NCI-H1930 (cell line): ENCODE measurements at places on chromosomes 1 and 21.
A peak's percentile ranks its signal among the peaks of the same experiment; 100 is the strongest.

DNA sequence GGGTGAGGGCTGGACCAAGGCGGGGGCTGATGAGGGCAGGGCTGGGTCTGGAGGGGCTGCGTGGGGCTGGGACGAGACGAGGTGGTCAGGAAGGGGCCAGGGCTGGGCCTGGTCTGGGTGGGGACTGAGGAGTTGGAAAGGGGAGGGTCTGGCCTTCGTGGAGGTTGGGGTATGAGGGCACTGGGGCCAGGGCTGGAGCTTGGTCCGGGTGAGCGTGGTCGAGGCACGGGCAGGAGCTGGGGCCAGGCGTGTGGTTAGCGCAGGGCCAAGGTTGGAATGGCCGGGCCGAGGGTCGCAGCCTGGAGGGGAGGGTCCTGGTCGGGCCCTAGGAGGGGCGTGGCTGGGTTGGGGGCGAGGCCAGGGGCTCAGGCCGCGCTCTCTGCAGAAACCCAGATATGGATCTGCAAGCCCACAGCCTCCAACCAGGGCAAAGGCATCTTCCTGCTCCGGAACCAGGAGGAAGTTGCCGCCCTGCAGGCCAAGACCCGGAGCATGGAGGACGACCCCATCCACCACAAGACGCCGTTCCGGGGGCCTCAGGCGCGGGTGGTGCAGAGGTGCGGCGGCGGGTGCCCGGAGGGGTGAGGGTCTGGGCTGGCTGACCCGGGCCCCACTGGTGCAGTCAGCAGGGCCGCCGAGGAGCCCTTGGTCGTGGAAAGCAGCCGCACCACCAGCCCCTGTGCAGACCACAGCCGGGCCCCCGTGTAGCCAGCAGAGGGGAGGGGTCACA, 9.0 kb downstream of the TTLL10 start:
- no peak for DNase-seq

GRCh38 chr1:232292818-232293217, 337.1 kb downstream of the SIPA1L2 start:
- no peak for DNase-seq

DNA sequence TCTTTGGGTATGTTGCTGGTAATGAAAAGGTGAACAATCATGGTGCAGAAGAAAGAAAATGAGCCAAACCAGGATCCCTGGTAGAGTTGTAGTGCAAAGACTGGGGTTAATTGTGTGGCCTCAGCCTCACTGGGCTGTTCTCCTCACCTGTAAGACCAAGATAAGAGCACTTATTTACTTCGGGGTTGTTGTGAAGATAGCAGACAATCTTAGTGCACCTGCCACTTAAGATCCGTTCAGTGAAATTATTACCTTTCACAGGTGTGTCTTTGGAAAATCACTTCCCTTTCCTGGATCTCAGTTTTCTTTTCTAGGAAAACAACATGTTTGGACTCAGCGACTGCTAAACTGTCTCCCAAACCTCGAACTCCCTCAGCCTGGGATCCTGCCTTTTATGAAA, 1.3 kb upstream of the FGGY start:
- DNase-seq = no peak

DNA sequence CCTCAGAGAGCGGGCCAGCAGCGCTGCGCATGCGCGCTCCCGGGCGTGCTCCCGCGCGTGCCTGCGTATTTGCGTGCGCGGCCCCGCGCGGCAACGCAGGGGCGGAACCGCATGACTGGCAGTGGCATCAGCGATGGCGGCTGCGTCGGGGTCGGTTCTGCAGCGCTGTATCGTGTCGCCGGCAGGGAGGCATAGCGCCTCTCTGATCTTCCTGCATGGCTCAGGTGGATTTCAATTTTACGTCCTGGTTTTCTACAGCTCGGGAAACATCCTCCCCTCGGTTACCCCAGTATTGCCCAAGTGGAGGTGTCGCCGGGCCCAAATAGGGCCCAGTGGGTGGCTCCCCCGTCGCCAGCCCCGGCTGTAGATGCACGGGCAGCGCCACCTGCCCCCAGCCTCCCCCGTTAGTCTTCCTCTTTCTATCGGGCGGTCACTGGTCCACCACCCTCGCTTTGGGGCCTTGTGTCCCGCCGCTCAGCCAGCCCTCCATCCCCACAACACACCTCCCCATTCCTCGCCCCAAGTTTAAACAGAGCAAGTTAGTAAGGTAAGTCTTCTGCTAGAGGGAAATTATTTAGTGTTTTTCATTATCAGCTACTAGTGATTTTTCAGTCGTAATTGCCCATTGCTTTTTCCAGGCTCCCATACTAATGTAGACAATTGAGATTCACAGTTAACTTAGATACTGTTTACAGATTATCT, at the start of gene LYPLAL1:
Gene LYPLAL1, plus strand, starts transcription at position 121 of the 702 bp plus-strand sequence. Its CDS starts 13 bp downstream, at position 134.
- DNase-seq = peak; percentile 88

DNA sequence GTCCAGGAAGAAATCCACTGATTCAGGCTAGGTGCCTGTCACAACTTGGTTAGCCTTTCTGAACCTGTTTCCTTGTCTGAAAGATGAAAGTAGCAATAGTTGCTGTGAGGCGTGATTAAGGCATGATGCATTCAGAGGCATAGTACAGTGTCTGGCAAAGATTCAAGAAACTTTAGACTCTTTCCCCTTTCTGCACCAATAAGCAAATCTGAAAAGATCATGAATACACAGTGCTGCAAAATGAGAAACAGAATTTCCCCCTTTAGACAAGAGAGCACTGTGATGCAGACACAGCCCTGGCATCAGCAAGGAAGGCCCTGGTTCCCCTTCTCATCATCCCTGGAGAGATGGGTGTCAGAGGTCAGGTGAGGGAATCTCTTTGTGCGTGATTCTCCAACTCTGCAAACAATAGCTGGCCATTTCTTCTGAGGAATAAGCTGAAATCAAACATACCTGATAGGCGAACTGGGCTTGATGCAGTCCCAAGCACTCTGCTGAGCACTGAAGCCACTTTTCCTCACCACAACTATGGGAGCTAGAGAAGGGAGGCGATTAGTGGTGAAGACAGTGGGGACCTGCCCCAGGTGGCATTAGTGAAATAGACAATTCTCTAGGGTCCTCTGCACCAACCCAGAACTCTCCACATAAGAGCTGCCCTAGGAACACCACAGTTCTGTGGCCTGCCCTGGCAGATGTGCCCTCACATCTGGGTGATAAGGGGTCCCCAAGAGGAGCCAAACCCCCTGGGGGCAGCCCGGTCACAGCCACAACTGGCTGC, 41.7 kb downstream of the ITPKB start:
- DNase-seq = no peak

DNA sequence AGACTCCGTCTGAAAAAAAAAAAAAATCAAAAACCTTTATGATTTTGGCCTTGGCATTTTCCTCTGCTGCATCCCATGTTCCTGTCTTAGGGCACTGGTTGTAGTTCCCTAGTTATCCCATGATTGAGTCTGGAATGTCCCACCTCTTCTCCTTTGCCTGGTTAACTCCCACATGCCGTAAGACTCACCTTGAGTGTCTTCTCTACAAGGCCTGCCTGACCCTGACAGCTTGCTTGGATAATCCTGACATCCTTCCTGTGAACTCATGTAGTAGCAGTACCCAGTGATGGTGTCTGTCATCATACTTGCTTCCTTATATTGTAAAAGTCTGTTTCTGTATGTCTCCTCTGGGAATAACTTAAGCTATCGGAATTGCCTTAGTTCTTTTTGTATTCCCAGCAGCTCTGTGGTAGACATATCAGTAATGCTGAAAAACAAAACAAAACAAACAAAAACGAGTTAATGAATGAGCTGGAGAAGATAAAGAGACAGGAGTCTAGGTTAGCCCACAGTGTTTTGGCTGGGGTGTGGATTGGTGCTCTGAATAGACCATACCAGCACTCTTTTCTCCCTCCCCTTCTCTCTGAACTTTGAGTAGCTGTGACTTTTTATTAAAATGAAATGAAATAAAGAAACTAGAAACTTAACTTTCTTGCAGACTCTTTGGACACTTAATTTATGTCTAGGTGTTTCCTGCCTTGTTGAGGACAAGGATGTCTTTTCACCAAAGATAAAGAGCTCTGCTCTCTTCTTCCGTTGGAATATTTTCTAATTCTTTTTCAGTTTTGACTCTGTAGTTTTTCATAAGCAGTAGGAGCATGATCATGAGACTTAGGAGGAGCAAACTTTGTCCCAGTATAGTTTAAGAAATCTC, 15.1 kb downstream of the NEK7 start:
- no peak for DNase-seq

DNA sequence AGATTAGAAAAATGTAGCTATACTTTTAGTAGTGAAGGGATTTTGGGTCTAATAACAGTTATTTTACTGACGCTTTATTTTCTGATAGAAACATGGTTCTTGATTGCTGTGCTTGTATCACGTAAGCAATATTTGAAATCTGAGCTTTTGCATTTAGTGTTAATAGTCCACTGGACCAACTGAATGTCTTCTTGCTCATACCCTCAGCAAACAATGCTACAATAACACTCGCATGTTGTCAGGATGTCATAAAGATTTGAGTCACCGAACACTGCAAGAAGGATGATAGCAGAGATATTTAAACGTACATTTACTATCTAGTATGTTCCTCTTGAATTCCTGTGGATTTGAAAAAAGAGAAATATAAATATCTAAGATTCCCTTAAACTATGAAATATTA, 7.5 kb downstream of the DYRK1A start:
- DNase-seq = no peak

GRCh38 chr21:41706263-41706639, 60.6 kb downstream of the RIPK4 start:
- DNase-seq = no peak

GRCh38 chr1:116359060-116359830, 13.8 kb upstream of the ATP1A1 start:
- DNase-seq = no peak

GRCh38 chr1:100627054-100627716, 89.2 kb downstream of the GPR88 start:
- DNase-seq = no peak

- no peak for DNase-seq
Measured at GRCh38 chr1:179921472-179921871, 33.1 kb upstream of the CEP350 start.

DNA sequence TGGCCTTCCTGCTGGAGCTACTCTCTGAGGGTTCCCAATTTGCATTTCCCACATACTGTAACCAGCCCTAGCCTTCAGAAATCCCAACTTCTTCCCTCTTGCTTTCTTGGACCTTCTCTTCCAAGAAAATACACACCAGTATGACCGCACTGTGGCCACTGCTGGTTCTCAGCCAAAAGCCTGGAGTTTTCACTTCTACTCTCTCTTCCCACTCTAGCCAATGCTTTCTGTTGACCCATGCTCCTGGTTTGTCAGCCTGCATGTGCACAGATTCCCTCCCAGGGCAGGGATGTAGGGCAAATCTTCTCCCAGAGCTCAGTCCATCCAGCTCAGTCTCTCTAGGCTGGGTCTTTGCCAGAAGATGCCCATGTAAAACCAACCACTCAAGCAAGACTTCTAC, 664 bp downstream of the SLAMF1 start:
- DNase-seq = no peak

- no peak for DNase-seq
Measured at GRCh38 chr1:225371366-225372010, 56.4 kb downstream of the LBR start.

DNA sequence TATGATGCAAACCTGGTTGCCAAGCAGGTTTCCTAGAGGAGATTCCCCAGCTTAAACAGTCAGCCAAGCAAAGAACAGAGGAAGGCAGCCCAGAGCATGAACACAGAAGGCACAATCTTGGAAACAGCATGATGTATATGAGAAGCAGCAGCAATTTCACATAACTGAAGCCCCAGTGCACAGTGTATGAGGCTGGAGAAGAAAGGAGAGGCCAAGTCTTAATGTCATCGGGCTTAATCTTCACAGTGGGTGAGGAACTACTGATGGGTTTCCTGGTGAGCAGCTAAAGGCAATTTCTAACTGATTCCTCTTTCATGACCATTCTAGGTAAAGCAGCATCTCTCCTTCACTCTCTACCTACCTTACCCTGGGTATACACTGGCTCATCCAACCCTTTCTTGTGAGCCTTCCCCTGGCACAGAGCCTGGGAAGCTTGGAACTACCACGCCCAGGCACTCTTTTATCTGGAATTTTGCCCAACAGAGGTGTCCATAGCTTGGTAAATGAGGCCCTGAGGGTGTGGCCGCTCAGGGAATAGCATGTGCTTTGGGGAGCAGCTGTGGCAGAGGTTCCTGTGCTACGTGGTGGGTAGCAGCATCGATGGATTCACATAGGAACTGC, 22.0 kb downstream of the FYB2 start:
- DNase-seq = no peak

GRCh38 chr21:42219606-42220137, 732 bp downstream of the ABCG1 start:
- no peak for DNase-seq

DNA sequence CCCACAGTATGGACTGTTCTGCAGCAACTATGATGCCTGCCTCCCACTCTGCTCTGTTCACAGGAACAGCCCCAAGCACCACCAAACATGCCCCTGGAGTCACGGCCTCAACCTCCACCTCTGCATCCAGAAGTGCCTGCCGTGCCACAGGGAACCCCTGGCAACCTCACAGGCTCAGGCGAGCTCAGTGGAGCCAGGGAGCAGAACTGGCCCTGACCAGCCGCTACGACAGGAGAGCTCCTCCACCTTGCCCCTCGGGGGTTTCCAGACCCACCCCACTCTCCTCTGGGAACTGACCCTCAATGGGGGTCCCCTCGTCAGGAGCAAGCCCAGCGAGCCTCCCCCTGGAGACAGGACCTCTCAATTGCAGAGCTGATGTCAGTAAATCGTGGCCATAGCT, 13.0 kb downstream of the MRAP start:
- DNase-seq = no peak

DNA sequence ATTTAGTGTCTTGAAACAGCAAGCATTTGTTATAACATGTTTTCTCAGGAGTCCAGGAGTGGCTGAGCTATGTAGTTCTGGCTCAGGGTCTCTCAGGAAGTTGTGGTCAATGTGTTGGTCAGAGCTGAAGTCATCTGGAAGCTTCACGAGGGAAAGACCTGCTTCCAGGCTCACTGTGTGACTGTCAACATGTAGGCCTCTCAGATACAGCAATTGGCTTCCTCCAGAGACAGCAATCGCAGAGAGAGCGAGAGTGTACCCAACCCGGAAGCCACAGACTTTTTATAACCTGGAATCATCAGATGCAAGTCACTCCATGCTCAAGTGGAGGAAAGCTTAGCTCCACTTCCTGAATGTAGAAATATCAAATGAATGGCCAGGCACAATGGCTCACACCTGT, 40.9 kb downstream of the TNFRSF9 start:
- no peak for DNase-seq
